ENCODE measurements at places on chromosomes 12 and 14.

DNA sequence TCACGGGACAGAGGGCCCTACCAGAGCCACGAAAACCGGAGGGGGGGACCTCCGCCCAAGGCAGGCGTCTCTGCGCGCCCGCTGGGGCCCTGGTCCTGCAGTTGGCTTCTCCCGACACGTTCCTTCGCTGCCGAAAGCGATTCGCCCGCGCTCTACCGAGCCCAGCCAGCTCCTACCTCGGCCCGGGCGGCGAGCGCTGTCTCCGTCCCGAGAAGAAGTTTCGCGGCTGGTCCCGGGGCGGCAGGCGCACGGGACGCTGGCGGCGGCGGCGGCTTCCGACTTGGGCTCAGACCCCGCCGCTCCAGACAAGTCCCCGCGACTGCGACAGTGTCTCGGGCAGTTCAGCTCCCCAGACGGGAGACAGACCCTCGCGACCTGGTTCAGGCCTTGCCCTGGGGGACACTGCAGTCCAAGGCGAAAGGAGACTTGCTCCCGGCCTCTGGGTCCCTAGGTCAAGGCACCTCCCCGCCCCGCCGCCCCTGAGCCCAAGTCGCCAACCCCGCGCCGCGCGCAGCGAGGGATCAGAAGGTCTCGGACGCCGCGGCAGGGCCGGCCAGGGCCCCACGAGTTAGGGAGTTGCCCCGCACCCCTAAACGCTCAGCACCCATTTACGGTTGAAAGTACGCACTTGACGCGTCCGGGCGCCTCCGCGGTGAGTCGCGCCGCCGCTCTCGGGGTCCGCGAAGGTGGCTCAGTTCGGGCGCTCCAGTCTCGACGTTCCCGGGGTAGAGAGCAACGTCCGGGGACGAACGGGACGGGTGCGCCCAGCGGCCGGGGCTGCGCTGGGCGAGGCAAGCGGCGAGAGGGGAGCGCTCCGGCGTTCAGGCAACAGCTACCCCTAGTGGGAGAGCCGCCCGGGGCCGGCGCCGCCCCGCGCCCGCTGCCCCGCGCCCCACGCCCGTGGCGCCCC is 1.4 kb upstream of the DIO3 start:
- DNase-seq, result no peak

DNA sequence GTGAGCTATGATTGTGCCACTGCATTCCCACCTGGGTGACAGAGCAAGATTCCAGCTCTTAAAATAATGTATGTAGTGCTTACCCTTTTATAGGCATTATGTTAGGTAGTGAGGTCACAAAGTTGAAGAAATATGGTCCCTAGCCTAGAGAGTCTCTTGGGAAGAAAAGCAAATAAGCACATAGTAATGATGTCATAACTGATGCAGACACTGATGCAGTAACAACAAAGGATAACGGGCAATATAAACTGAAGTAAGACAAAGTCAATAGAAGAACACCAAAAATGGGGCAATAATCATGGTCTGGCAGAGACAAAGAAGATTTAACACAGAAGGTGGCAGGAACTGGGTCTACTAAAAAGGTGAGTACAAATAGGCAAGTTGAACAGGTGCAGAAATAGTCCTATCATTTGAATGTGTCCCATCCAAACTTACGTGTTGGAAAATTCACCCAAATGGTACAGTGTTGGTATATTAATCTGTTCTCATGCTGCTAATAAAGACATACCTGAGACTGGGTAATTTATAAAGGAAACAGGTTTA is 93.5 kb downstream of the CPNE8 start:
- DNase-seq, result no peak

DNA sequence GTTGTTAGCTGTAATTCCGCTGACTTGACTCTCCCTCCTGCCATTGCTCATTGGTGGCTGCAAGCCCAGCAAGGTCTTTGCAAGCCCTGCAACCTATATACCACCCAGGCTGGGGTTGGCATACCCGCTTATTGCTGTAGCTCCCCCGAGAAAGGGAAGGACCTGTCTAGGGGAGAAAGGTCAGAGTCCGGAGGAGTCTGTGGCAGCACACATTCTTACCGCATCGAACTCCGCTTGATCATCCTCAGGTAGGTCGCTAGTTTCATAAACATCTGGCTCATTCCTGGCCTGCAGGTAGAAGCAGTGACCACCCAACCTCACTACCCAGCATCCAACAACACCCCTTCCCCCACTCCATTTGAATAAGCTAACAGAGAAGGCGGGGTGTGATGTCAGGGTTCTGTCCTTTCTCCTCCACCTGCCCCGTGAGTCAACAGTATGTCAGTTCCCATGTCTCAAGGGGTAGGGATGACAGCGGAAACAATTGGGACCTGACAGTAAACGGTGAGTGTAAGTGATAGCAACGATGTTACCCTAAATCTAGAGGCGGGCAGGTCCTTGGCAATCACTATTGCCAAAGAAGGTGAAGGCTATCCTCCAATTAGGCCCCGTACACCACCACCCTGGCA is 1.1 kb downstream of the DCTN2 start:
- DNase-seq, result no peak

GRCh38 chr14:93065272-93065730 is 50.4 kb downstream of the ITPK1 start:
- DNase-seq, result no peak

DNA sequence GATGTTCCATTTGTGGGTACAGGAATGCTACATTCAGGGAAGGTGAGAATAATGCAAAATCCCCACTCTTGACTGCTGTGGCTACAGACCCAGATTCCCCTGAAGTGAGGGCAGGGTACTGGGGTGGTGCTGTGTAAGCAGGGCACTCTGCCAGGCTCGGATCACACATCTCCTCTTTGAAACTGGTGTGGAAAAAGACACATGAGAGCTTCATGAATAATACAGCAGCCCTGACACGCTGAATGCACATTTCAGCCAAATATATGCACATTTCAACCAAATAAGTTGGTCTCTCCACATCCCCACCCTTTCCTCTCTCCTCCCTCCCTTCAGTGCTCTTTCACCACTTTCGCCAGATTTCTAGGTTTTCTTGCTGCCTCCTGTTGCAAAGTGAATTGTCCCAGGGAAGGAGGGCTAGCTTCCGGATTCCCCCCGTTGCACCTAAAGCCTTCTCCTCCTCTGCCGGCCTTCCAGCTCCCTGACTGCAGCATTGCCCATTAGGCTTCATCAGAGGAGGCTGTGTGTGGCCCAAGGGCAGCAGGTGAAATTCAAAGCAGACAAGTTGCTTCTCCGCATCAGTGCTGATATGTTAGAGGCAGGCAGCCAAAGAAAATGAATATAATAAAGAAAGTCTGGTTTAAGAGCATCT is 118.2 kb upstream of the TMCC3 start:
- DNase-seq, result no peak

DNA sequence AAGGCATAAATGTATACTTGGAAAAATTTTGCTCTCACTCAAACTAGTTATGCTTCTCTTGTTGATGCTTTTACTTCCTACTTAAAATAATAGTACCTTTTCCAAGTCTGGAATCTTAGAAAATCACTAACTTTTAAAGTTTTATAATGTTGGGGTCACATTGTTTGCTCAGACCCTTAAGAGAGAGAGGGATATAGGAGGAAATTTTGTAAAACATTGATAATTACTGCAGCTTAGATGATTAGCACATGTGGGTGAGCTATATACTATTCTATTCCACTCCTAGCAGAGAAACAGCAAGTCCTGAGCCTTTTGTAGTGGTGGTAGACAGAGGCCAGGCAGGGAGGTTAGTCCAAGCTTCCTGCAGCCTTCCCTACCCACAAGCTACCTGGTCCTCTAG is 13.4 kb downstream of the EID3 start:
- no peak for DNase-seq

GRCh38 chr12:22459838-22460490 is 84.4 kb downstream of the C2CD5 start:
- DNase-seq, result peak; percentile 35

GRCh38 chr12:16949871-16950667 is 344.1 kb upstream of the LMO3 start:
- DNase-seq, result no peak

GRCh38 chr14:64625386-64626232 is 75.8 kb downstream of the PPP1R36 start:
- no peak for DNase-seq

GRCh38 chr12:6735448-6736191 is 11.8 kb downstream of the COPS7A start:
- peak; percentile 62 for DNase-seq

- DNase-seq, result no peak
Observed at GRCh38 chr12:3381059-3382047, 109.7 kb upstream of the PRMT8 start.

GRCh38 chr14:66965831-66966230 is 223.4 kb upstream of the GARIN2 start:
- no peak for DNase-seq

- DNase-seq, result peak; percentile 50
Observed at GRCh38 chr14:24710403-24711112, 76.6 kb upstream of the GZMB start.

DNA sequence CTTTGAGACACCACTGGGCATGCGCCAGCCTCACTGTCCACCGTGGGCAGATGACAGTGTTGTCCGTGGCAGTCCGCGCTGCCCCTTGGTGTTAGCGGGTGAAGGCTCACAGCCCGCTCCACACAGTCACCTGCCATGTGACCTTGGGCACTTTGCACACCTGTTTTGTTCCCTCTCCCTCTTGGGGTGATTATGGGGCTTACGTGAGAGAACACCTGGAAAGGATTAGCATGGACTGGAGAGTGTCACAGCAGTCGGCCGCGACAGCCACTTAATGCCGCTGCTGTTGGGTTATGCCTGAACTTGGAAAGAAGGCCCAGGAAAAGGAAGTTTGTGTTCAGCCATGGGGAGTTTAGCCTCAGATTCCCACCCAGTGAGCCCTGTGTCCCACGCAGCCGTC is 94.2 kb downstream of the DDX51 start:
- no peak for DNase-seq

DNA sequence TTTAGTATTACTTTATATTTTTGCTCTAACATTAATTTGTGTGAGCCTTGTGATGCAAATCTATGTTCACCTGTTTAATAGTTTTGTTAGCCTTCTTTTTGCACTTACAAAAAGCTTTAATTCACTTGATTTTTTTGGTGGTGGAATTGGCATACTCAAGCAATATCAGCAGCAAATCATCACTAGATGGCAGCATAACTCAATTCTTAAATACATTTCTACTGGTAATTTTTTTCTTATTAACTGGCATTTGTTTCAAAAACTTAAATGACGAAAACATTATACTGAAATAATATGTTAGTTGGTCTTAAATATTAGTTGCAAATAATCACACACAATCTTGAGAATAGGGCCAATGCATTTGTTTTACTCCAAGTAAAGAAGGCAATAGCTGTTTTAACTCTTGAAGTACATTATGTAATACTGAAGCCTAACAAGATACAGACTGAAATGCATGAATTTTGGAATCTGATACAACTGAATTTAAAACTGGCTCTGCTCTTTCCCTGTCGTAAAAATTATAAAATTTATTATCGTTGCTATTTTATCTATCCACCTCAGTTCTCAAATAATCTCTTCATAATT is 151.5 kb downstream of the ATXN7L3B start:
- DNase-seq, result no peak

GRCh38 chr12:50727466-50727865 is 36.4 kb upstream of the ATF1 start:
- DNase-seq, result no peak

DNA sequence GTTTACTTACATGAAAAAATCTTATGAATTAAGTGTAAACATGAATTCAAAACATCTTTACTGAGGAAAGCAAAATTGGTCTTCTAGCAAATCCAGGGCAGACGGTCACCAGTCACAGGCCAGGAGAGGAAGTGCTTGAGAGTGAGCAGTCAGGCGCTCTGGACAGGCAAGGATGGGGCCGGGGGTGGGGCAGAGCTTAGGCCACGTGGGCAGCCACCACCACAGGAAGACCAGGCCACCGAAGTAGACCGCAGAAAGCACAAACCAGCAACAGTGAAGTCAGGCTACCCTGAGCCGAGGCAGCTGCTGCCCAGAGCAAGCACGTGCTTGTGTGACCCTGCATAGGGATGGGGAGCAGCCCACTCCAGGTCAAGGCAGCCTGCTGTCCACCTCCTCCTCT is 33.5 kb downstream of the SLC6A12 start:
- DNase-seq, result peak; percentile 47

- no peak for DNase-seq
Observed at GRCh38 chr14:101849125-101849524, 87.6 kb downstream of the PPP2R5C start.

DNA sequence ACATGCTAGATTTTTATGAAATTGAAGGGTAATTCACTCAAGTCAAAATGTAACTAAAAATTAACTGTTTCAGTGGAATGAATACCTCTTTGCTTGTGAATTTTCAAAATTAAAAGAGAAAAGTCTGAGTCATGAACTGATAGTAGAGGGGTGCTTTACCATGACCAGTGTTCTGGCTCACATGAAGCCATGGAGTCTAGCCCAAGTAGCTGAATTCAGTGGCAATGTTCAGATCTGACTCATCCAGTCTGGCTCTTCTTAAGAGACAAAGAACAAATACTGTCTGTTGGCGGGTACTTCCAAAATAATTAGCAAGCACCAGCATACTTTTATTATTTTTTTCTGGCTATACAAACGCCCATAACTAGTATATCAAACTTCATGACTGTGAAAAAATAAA is 366.3 kb upstream of the GARIN6 start:
- no peak for DNase-seq

GRCh38 chr14:74456684-74457564 is 30.9 kb upstream of the SYNDIG1L start:
- no peak for DNase-seq

DNA sequence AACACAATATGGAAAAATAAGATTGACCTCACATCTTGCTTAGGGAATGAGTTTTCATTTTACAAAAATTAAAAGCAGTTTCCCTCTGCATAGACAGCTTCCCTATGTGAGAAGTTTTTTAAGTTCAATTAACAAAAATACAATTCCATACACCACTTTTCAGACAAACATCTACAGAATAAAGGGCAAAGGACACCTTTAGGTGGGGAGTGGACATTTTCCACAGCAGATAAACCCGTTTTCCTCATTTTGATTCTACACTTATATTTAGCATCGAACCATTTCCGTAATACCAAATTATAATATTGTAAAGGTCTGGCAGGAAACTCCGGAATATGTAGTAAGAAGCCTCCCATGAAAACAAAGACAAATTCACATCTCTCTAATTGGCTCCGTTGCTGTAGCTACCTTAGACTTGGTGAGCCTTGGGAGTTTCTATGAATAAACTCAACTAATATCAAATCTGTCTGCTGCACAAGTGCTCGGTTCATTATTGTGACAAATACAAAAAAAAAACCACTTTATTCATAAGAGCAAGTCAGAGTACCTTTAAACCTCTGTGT is 1.7 kb downstream of the ARMH4 start:
- DNase-seq, result no peak

GRCh38 chr14:21846227-21846885 is 172.7 kb upstream of the OR4E1 start:
- no peak for DNase-seq

DNA sequence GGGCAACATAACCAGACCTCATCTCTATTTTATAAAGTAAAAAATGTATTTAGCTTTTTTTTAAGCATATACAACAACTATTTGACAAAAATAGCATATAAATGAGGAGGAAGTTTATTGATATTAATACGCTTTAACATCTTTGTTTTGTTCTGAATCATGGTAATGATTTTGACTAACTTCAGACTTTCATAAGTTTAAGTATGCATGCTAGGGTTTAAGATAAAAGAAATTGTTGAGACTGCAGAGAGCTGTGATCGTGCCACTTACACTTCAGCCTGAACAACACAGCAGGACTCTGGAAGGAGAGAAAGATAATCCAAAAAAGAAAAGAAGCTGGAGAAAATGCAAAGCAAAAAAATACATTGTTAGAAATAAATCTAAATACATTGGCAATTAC is 87.9 kb upstream of the AEBP2 start:
- DNase-seq, result no peak

Data from hippocampal formation (tissue), 2 donors.